Foreskin keratinocyte (primary cell): ENCODE measurements at places on chromosomes 16 and 17. TPM values are rescaled to one million over a fixed set of nuclear protein-coding genes. Genes with fewer than 3 reads are reported as not detected.
A peak's percentile ranks its signal among the peaks of the same experiment; 100 is the strongest.

GRCh38 chr17:78324391-78325075, 35.3 kb downstream of the SOCS3 start:
- DNase-seq = no peak

- DNase-seq = no peak
These were observed 17.1 kb downstream of the OSBPL7 start for GRCh38 chr17:47804461-47804860.

GRCh38 chr16:65075877-65076276, 46.0 kb downstream of the CDH11 start:
- no peak for DNase-seq

DNA sequence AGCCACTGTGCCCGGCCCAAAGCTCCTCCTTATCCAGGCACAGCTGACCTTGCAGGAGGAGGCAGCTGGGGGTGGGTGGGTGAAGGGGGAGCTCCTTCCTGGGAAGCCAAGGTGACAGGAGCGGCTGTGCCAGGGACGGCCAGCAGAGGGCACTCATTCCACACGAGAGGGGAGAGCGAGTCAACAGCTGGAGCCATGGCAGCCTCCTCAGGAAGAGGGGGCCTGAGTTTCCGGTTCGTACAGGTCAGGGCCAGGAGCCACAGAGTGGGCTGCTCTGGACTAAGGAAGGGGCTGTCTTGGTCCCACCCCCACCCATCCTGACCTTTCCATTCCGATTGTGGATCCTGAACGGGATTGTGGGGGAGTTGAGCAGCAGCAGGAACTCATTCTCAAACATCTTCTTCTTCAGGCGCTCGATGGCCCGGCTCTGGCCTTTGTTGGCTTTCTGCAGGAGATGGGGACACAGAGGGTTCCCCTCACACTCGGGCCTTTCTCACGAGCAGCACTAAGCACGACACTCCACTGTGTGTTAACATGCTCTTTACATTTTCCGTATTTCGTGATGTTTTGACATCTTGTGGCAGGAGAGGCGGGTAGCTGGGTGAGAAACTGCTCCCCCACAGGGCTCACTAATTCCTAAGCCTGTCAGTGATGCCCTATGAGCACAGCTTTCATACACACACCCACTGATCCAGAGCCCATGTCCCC, 61.6 kb downstream of the TIMM22 start:
- peak; percentile 15 for DNase-seq

DNA sequence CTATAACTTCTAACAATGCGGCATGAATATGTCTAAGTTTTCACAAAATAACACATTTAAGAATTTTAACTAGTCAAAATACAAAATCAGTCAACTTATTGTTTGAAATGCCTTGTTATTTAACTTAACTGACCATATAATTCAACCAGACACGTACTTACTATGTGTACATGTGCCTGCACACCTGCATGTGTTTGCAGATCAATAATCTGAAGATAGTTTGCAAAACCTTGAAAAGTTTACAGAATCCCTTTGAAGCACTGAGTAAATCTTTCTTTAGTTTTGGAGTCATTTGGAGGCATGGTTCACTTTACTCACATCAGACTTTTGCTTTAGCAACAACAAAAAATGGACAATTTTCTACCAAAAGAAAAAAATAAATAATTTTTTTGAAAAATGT, 363.8 kb downstream of the PMP22 start:
- no peak for DNase-seq

- no peak for DNase-seq
These were observed 3.8 kb downstream of the MARF1 start for GRCh38 chr16:15639061-15639568.

GRCh38 chr17:12048843-12049473, 28.3 kb downstream of the MAP2K4 start:
- DNase-seq = no peak

- no peak for DNase-seq
These were observed 4.3 kb downstream of the POLG2 start for GRCh38 chr17:64492481-64493109.

GRCh38 chr17:56781906-56782305, 51.8 kb downstream of the C17orf67 start:
- no peak for DNase-seq

DNA sequence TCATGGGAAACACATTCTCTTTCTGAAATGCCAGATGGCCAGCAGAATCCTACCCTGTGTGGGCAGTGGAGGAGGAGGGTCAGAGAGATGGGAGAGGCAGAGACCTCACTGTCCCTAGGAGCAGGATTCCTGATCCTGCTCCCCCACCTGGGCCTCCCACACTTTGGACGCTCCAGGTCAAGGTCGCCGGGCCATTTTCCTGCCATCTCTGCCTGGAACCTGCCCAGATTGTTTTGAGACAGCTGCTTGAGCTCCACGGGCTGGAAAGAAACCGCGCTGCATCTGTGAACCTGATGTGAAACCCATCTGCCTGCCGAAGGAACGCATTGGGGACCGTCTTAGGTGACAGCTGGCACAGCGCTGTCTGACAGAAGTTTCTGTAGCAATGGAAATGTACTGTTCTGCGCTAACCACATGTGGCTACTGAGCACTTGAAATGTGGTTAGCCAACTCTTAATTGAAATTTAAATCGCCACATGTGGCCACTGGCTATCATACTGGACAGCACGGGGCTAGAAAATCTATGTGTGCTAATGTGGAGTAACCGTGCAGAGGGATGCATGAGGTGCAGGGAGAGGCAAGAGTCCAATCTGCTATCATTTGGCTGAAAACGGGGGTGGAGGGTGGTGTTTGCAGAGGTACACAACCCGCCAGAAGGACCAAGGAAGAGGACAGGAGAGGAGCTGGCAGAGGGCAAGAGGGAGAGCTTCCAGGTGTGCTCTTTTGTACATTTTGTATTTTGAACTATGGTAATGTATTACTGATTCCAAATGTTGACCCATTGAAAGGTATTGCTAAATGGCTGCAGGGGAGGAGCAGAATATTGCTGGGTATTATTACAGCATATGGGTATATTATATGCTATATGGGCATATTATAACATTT, 15.4 kb upstream of the NUBP1 start:
- no peak for DNase-seq

GRCh38 chr17:29155227-29155965, 24.8 kb downstream of the MYO18A start:
- peak; percentile 91 for DNase-seq

GRCh38 chr17:80945736-80946135, 45.9 kb upstream of the CHMP6 start:
- no peak for DNase-seq

DNA sequence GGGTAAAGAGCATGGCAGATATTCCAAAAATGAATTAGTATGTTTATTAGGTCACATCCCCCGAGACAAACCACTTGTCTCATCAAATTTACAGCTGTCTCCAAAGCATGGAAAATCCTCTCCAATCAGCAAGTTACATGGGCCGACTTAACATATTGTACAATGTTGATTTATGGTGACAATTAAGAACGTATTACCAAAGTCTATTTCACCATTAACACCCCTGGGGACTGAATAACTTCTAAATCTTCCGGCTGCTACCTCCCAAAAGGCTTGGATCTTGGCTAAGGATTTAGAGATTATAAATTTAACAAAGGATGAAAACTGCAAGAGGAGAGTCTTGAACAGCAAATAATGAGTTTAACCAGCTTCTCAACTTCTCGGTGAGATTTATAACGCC, 311.9 kb downstream of the NPIPA8 start:
- DNase-seq = no peak

CHCT1 gene
- not detected in 2 replicates for total RNA-seq

C16orf46 gene
- 0.24 and 0.25 TPM in 2 replicates for total RNA-seq

MMP15 gene
- total RNA-seq = 7.7 and 8.4 TPM in 2 replicates

NACA2 gene
- 0.17 TPM in 1 of 2 replicates, not detected in the other for total RNA-seq

CD300C gene
- not detected in 2 replicates for total RNA-seq

KRT24 gene
- 0.07 TPM in 1 of 2 replicates, not detected in the other for total RNA-seq

EVI2B gene
- 0.14 and 0.25 TPM in 2 replicates for total RNA-seq

KRTAP16-1 gene
- not detected in 2 replicates for total RNA-seq
